ENCODE measurements at places on chromosomes 7 and 10.

DNA sequence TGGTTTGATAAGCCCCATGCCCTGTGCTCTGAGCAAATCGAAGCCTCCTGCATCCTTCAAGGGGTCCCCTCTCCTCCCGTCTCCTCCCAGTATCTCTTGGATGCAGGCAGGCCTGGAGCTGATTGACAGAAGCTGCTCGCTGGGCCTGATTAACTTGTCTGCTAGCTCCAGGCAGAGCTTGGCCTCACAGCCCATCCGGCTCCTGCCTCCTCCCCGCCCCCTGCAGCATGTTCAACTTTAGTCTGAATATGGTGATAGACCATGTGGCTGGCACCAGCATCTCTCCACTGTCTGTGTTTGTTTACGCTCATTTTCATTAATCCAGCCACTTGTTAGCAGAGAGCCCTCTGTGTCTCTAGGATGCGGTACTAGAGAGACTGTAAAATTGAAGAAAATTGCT, 432.2 kb downstream of the DPP6 start:
- DNase-seq, result no peak

- DNase-seq, result no peak
Measured at GRCh38 chr7:28067171-28067570, 113.4 kb downstream of the JAZF1 start.

GRCh38 chr7:75945297-75946168, 30.6 kb downstream of the POR start:
- no peak for DNase-seq

- DNase-seq, result no peak
Measured at GRCh38 chr10:6055929-6056328, 6.2 kb downstream of the IL2RA start.

- DNase-seq, result no peak
Measured at GRCh38 chr10:17452060-17452841, 2.1 kb downstream of the ST8SIA6 start.

DNA sequence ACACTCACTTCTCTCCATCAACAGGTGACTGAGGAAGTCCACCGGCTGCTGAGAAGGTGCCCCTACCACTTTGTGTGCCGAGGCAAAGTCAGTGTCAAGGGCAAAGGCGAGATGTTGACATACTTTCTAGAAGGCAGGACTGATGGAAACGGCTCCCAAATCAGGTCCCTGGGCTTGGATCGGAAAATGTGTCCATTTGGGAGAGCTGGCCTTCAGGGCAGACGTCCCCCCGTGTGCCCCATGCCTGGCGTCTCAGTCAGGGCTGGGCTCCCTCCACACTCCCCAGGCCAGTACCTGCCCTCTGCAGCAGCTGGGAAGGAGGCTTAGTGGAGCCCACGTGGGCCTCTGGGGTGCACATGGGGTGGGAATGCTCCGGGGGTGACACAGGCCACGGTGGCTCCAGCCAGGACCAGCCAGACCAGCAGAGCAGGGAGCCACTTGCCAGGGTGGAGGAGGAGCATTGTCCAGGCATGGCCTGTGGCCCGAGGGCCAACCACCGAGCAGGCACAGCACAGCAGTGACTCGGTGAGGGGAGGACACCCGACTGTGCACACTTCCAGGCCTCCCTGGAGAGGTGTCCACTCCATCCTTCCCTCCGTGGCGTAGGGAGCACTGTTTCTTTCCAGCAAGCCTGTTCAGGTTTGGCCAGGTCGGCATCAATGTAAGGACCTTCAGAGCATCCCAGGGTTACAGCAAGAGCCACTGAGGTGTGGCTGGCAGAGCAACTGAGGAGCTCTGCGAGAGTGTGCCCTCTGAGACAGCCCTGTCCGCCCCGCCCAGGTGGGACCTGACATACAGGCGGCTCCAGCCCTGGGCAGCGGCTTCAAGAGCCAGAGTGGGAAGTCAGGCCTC, 139.7 kb downstream of the ADCY1 start:
- DNase-seq, result no peak

GRCh38 chr7:92641921-92642511, 51.8 kb upstream of the FAM133B start:
- DNase-seq, result peak; percentile 40
